Activated T-helper 17 cell treated with anti-CD3 and anti-CD28 coated beads, Interleukin-2, amount 50 U/mL, for 72 hours (primary cell): ENCODE measurements at places on chromosomes 6 and 20. TPM values are rescaled to one million over a fixed set of nuclear protein-coding genes. Genes with fewer than 3 reads are reported as not detected.
A peak's percentile ranks its signal among the peaks of the same experiment; 100 is the strongest.

GRCh38 chr6:26284537-26285142 is 80.4 kb upstream of the BTN3A2 start:
- ATAC-seq: peak; percentile 1

DNA sequence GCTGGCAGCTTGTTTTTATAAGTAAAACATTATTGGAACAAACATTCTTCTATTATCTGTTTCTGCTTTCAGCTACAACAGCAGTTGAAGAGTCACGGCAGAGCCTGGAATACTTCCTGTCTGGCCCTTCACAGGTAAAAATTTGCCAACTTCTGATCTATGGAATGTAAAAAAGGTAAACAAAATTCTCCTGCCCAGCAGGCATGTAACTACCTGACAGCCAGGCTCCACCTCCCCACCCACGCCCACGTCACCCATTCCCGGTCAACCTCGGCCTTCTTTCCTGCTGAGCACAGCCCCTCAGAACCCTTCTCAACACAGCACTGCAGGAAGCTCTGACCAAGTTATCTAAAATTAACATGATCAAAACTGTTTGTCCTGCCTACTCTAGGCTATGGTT is 166.0 kb downstream of the DLL1 start:
- ATAC-seq: no peak

Gene MYH7B
- total RNA-seq: 0.24 TPM

DNA sequence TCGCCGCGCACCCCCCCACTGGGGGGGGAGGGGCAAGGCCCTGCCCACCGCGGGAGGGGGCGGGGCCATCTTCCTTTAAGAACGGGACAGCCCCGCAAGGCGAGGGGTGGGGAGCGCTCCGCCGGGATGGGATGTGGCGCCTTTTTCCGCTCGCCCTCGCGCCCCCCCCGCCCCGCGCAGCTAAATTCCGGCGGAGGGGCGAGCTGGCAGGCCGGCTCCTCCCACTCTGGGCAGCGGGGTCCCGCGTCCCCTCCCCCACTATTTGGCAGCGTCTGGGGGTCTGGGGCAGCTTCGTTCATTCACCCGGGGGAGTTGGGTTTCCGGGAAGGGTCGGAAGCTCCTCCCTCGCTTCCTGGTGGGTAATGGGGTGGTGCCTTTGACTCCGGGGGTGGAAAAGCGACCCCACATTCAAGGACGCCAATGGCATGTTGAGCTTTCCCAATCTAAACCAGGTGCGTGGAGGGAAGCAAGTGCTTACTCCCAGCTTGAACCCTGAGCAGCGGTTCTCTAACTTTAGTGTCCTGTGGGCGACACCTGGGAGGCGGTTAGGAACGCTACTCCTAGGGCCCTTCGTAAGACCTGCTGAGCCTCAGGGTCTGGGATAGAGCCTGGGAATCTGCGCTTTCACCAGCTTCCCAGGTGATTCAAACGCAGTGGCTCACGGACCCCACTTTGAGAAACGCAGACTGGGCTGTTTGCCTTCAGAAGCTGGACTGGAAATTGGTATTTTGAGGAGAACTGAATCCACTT is 927 bp downstream of the ASXL1 start:
- peak; percentile 22 for ATAC-seq

Gene ARG1
- total RNA-seq: not detected

- no peak for ATAC-seq
Observed at GRCh38 chr20:14744723-14745122, 407.3 kb upstream of the FLRT3 start.

- no peak for ATAC-seq
Observed at GRCh38 chr20:48763216-48763914, 64.4 kb downstream of the PREX1 start.

GRCh38 chr6:156107624-156108101 is 652.0 kb upstream of the NOX3 start:
- ATAC-seq: peak; percentile 89
